ENCODE measurements at places on chromosomes 3 and 15.

DNA sequence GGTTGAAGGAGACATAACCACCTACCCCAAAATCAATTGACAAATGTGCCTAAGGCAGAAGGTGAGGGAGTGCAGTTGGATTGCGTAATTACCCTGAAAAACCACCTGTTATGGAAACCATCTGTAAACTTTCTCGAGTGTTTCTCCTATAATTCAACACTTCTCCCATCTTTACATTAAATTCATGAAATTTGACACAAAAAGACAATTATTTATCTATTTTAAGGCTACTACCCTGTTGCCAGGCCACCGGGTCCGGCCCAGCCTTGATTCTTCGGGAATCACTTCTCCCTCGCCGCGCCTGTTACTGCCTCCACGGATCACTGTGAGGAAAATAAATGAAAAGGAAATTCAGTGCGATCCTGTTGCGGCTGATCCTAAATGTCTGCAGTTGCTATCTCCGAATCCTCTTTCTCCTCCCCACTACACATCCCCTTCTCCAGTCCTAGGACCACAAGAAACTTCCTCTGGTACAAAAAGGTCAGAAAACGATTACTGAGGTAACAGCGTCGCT, 646 bp downstream of the IQCB1 start:
- DNase-seq = no peak

DNA sequence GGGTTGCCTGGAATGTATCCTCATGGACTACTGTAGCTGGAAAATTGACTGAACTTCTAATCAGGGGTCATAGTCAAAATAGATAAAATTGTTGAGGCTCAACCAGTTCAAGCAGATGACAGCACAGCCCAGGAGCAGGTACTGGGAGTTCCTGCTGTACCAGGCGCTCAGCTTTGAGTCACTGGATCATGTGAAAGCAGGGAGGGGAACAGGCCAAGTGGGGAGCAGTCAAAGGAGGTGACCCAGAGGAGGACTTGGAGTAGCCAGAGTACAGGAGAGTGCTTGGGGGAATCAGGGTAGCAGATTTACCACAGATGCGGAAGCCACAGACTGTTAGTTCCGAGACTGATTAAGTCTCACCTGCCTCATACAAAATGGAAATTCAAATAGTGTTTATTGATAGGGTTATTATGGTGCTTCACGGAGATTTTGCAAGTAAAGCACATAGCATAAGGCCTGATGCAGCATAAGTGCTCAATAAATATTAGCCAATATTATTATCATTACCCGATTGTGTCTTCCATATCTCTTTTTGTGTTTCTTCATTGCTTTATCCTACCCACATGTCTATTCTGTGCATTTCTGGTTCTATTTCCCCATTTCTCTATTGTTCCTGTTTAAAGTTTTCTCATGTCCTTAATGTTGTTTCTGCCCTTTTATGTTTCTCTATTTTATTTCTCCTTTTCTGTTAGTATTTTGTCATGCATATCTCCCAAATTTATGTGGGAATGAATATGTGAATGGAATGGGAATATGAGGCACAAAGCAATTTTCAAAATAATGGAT, 369.2 kb upstream of the MCTP2 start:
- DNase-seq = no peak

DNA sequence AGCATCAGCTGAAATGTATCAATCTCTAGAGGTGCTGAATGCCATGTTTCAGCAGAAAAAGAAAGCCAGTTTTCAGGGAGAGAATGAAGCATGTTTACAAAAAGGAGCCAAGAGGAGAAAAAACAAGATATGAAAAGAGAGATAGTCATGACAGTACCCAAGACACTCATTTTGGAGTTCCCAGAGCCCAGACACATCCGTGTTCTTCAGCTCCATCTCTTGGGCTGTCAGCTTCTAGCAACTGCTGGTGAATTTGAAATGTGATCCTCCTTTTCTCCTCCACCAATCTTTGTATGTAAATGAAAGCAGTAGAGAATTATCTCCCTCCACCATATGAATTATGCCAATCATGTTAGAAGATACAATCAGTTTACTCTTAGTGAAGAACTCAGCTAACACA, 93.0 kb upstream of the SLC25A36 start:
- DNase-seq = no peak

DNA sequence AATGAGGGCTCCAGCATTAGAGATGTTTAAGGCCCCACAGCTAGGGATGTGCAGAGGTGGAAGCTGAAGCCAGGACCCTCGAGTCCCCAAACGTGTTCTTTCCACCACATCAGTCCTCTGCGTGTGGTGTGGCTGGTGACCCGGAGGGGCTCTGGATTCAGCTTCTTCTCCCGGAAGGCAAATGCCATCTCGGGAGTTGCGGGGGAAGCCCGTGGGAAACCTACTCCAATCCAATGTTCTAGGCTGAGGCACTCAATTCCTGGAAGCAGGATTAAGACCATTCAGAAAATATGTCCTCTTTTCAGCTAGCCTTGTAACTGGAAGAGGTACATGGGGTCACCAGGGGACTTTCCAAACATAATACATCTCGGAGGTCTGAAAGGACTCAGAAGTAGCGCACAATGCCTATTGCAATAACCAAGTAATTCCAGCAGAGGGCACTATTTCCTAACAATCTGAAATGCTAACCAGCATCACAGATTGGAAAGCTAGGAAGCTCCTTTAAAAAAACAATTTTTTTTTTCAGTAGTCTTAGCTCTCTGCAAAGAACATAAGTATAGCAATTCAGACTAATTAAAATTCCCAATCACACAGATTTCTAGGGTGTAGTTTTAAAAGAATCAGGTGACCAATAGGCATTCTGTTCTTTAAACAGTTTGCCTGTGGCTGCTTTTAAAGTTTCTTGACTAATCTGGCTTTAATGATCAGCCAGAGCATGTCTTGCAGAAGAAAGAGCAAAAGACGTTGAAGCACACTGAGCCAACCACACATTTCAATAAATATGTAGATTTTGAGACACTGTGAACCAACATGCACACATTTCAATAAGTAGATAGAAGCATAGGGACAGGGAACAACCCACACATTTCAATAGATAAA, 36.1 kb downstream of the BNC1 start:
- DNase-seq = no peak

DNA sequence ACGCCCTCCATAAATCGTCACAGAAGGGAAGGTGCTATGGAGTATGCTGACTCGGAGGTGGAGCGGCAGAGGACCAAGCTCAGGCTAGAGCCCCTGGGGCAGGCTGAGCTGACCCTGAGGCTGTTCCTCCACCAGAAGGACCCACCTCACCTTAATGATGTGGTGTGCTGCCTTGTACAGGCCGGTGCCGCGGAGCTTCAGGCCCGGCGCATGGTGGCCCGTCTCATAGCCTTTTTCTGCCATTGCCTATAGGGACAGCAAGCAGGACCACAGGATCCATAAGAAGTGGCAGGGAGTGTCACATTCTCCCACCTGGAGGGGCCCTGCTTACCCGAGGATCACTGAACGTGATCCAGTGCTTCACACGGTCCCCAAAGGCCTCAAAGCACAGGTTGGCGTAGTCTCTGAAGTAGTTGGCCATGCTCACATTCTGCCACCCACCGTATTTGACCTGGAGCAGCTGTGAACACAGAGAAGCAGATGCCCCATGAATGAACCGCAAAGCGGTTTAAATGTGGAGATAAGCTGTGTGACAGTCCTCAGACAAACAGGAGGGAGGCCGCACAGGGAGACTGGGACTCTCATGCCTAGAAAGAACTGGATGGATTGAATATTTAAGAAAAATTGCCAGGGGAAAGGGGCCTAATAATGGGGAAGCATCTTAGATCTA, 4.8 kb downstream of the LCTL start:
- no peak for DNase-seq

DNA sequence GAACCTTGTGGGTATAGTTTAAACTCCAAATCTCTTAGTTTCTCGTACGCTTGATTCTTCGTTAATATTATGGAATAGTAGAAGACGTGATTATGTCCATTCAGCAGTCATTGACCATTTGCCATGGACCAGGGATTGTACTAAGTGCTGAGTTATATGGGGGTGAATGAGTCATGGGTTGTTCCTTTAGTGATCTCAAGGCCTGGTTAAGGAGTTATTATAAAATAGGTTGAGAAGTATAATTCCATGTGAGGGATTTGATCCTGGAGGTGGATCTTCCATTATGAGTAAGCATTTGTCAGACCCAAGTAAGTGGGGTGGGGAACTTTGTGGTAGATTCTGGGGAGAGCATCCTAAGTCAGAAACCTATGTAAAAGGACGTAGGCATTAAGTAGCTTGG, 15.4 kb downstream of the NR2C2 start:
- DNase-seq = no peak

GRCh38 chr3:127100459-127101410, 92.2 kb upstream of the PRR23E start:
- no peak for DNase-seq

DNA sequence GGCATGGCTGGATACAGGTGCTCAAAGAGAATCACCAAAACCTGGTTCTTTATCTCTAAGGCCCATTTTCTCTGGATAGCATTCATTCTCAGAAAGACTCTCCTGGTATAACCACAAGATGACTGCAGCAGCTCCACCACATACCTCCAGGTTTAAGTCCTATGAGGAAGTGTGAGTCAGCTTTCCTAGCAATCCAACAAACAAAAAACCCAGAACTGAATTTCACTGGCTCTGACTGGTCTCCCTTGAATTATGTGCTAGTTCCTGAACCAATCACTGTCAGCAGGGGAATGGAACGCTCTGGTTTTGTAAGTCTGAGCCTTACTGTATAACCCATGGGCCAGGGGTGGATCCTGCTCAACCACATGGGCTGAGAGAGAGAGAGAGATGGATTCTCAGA, 27.2 kb downstream of the MRPL46 start:
- no peak for DNase-seq

DNA sequence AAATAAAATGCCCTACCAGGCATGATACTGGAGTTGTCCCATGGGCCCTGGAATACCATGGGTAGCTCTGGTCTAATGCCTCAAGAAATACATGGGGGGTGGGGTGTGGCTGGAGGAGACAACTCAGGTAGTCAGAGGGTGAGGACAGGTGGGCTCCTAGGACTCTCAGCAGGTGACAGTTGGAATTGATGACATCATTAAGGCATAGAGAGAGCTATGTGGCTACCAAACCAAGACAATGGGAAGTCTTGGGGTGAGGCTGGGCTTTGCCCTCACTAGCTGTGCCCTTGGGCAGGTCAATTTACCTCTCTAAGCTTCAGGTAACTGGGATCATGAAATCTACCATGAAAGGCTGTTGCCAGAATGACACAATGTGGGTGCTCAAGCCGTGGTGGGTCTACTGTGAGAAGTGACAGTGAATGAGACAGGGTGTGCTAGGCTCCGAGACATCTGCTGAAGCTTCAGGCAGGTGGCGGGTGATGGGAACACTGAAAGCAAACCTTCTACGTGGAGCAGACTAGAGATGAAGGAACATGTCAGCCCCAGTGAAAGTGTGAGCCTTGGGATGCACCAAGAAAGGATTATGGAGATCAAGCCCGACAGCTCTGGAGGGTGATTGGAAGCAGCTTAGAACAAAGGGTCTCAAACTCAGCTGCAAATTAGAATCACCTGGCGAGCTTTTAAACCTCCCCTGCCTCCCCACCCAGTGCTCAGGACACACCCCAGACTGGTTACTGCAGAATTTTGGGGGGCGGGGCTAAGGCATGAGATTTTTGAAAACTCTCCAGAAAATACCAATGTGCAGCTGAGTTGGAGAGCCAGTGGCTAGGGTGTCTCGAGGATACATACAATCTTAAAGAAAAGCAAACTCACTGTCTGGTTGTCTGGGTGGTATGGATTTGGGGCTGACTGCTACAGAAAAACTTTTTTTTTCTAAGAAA, 21.5 kb downstream of the SLC6A20 start:
- no peak for DNase-seq

- DNase-seq = no peak
Observed at GRCh38 chr3:43038010-43038409, 58.9 kb downstream of the GASK1A start.
